ENCODE measurements at places on chromosomes 11 and 22.

DNA sequence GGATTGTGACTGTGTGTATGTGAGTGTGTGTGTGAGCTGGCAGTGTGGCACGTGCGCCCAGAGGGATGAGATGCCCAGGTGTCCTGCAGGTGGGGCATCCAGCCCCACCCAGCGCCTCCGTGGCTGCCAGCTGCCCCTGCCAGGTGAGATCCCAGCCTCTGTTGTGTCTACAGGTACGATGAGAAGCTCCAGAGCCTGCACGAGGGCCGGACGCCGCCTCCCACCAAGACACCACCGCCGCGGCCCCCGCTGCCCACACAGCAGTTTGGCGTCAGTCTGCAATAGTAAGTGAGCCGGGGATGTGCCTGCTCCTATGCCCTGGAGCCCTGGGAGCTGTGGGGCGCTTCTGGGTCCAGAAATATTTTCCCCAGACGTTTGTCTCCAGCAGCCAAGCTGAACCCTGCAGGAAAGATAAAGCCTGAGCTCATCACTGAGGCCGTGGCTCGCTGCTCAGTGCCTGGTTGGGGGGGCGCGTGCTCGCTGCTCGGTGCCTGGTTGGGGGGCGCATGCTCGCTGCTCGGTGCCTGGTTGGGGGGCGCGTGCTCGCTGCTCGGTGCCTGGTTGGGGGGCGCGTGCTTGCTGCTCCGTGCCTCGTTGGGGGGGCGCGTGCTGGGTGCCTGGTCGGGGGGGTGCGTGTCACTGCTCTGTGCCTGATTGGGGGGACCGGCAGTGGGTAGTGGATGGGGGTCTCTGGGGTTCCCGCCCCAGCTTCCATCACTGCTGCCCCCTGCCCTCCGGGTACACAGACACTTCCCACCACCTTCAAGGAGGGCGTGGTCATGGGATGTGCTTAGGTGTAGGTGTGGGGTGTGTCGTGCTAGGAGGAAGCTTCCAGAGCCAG lies 73.2 kb downstream of the ARHGAP8 start:
- no peak for DNase-seq

GRCh38 chr11:79413268-79413667 lies 27.6 kb downstream of the TENM4 start:
- peak; percentile 96 for DNase-seq

DNA sequence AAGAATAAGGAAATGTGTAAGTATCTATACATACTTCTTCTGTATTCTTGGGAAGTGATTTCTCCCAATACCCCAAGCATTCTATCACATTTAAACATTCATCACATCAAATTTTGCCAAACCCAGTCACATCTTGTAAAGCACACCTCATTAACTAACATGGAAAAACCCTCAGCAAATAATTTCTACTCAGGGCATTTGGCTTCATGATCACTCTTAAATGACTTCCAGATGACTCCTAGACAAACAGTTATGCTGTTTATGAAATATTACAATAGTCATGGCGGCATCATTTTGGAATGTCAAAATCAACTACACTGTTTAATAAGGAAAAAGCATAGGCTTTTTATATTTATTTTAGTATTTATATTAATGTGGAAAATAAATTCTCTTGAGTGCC lies 47.3 kb upstream of the CCDC34 start:
- DNase-seq: no peak

DNA sequence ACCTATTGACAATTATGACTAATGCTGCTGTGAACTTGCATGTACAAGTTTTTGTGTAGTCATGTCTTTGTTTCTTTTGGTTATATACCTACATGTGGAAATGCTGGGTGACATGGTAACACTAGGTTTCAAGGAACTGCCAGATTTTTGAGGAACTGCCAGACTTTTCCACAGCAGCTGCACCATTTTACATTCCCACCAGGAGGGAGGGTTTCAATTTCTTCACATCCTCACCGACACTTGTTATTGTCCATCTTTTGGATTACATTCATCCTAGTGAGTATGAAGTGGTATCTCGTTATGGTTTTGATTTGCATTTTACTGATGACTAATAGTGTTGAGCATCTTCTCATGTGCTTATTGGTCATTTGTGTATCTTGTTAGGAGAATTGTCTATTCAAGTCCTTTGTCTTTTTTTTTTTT lies 13.3 kb downstream of the CLDN5 start:
- no peak for DNase-seq

- no peak for DNase-seq
Measured at GRCh38 chr11:92224054-92224406, 588 bp upstream of the FAT3 start.

DNA sequence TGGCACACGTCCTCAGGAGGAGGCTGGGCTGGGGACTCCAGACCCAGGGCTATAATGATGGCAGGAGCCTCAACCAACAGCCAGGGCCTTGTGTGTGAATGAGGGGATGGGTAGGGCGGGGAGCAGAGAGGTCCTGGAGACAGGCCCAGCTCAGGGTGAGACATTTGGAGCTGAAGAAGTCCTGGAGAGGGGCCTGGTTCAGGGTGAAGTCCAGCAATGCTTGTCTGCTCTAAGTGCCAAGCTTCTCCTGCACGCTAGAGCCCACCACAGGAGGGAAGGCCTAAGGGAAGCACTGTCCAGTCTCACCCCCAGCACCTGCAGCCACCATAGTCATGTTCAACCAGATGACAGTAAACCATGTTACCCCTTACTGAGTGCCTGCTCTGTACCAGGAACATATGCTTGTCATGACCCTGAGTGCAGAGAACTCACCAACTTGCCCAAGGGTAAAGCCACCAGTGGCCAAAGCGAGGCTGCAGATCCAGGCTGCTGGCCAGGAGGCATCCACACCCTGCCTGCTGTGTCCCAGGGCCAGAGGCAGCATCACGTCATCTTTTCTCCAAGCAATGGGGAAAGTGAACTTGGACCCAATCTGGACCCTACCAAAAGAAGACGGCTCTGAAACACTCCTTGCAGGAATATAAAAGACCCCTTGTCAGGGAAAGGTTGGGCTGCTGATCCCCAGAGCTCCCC lies 24.0 kb downstream of the LMO1 start:
- peak; percentile 30 for DNase-seq

- no peak for DNase-seq
Measured at GRCh38 chr22:41070665-41071331, 21.6 kb upstream of the EP300 start.

GRCh38 chr22:50072167-50072555 lies 13.1 kb downstream of the MLC1 start:
- DNase-seq: no peak

- DNase-seq: peak; percentile 82
Measured at GRCh38 chr22:17191163-17191784, 28.0 kb downstream of the ADA2 start.

GRCh38 chr11:119764108-119764868 lies 35.3 kb upstream of the NECTIN1 start:
- DNase-seq: peak; percentile 91

DNA sequence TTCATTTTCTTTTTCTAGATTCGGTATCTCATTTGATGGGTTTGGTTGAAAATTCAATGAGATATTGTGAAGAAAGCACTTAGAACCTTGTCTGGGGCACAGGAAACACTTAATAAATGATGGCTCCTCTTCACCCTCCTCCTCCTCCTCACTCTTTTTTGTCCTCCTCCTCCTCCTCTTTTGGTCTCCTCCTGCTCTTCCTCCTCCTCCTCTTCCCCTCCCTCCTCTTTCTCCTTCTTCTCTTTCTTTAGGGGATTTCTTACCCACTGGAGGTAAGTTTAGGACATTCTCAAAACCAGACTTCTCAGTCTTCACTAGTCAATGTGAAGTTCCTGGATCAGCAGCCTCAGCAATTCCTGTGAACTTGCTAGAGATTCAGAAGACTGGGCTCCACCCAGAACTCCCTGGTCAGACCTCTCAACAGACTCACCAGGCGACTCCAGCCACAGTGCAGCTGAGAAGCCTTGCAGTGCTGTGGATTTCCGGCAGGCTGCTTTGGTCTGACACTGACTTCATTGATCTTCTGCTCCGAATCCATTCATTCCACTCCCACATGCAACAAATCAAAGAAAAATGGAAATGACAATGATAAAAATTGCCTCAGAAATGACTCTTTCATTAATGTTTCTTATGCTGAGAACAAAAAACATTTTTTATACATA lies 368.6 kb upstream of the B3GAT1 start:
- DNase-seq: no peak

DNA sequence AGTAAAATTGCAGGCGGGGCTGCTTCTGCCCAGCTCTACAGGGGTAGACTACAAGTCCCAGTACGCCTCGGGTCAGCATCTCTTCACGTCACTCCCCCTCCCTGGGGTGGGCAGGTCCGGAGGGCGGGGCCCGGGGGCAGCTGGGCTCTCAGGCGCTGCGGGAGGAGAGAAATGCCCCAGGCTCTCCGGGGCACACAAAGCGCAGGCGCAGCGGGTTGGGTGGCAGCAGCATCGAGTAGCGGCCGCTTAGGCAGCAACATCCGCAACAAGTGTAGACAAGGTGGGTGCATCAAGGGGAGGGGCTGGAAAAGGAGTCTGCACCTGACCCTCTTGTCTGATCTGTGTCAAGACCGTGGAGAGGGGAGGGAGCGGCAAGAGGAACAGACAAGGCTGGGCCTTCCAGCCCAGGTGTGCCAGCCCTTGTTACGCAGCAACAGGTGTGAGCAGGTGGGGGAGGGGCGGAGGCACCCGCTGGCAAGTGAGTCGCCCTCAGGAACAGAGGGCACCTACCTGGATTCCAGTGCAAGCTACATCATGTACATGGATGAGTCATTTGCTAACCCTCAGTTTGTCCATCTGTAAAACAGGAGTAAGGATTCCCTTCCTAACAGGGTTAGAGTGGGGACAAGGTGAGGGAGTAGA lies 1.2 kb downstream of the PLEKHB1 start:
- peak; percentile 80 for DNase-seq

DNA sequence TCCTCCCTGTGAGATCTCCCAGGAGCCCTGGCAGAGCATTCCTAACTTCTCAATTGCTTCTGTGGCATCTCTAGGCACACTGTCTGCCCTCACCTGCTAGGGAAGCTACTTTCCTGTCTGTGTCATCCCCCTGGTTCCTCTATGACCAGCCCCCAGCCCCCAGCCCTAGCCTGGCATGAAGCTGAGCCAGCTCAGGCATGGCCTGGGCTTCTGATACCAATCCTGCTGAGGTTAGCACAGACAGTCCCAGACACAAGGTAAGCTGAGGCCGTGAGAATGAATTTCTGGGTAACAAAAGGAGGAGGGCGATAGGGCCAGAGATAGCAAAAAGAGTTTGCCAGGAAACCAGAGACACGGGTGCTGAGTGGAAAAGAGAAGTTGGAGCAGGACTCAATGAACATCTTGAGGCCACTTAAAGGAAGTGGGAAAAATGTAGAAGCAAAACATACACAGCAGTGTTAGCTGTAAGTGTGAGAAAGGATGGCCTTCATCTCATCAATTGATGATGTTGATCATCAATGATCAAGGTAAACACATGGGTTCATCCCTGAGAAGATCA lies 87.6 kb upstream of the PICALM start:
- no peak for DNase-seq

- DNase-seq: no peak
Measured at GRCh38 chr11:118379497-118379896, 20.1 kb downstream of the UBE4A start.

DNA sequence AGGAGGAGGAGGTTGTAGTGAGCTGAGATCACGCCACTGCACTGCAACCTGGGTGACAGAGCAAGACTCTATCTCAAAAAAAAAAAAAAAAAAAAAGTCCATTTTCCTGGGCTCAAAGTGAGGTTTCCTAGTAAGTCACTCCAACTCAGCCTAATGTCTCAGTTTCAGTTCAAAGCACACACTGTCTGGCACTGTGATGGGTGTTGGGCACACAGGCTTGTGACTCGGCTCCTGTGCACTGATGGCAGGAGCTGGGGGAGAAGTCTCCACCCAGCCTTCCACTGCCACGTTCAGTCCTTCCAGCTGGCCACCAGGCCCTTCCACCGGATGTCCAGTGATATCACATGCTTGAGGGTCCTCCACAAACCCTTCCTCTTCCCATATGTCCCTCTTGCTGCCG lies 186.0 kb downstream of the CEP164 start:
- no peak for DNase-seq

DNA sequence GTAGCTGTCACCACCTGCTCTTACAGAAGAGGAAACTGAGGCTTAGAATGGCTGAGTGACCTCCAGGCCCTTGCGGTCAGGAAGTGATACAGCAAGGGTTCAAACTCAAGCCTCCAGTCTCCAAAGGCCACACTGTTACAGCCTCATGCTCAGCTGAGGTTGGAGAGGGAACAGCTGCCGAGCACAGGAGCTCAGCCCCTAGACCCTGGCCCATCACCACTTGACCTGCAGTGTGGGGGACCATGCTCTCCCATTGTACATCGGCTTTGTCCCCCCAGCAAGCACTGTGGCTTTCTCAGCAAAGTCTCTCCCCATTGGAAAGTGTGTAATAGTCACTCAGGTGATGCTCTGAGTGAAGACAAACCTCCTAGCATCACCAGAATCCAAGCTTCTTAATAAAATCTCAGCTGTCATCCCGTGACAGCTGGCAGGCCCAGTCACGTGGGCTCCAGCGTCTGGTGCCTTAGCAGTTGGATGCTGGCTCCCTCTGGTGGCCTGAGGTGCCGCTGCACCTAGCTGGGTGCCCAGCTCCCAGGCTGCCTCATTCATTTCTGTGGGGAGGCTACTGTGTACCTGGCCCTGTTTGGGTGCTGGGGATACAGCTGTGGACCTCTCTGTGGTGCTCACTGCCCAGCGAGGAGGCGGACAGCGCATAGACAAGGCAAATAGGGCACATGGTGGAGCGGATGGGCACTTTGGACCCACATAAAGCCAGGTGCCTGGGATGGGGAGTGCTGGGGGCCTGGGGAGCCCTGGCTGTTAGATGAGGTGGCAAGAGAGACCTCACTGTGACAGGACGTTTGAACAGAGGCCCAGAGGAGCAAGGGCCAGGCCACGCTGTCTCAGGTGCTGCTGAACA lies 19.1 kb upstream of the MYRF start:
- peak; percentile 93 for DNase-seq
